Stimulated activated CD4-positive, alpha-beta T cell treated with anti-CD3 and anti-CD28 coated beads, Interleukin-4, amount 100 ng/mL, for 48 hours (primary cell): ENCODE measurements at places on chromosomes 11 and 22.

DNA sequence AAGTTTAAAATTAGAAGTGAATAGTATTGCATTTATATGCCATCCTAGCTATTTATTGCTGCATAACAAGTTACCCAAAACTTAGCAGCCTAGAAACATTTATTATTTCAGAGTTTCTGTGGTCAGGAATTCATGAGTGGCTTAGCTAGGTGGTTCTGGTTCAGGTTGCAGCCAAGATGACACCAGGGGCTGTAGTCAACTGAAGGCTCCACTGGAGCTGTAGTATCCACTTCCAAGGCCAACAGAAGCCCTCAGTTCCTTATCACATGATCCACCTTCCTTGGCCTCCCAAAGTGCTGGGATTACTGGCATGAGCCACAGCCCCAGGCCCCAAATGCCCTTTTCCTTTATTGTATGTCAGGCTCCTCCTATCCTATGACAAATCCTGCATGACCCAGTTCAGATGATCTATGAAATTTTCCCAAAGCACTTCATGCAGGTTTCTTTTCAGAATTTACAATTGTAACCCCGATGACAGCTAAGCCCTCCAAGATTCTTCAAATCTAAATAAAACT, 6.1 kb upstream of the ALG8 start:
- DNase-seq: no peak

DNA sequence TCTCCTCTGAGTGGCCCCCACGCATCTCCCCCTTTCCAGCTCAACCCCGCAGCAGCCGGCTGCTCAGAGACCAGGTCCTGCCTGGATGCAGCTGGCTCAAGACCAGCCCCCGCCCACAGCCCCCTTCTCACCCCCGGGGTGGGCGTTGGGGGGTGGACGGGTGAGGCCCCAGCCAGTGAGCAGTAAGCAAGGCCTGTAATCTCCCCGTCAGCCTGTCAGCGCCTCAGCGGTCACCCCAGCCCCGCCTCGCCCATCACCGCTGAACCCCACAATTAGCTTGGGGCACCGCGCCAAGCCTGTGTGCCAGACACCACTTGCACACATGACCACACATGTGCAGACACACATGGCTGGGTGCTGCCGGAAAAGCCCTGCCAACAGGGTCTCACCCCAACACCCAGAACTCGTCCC, 5.9 kb downstream of the PLXNB2 start:
- DNase-seq: no peak

- no peak for DNase-seq
Observed at GRCh38 chr11:128574576-128575011, 12.8 kb downstream of the ETS1 start.

DNA sequence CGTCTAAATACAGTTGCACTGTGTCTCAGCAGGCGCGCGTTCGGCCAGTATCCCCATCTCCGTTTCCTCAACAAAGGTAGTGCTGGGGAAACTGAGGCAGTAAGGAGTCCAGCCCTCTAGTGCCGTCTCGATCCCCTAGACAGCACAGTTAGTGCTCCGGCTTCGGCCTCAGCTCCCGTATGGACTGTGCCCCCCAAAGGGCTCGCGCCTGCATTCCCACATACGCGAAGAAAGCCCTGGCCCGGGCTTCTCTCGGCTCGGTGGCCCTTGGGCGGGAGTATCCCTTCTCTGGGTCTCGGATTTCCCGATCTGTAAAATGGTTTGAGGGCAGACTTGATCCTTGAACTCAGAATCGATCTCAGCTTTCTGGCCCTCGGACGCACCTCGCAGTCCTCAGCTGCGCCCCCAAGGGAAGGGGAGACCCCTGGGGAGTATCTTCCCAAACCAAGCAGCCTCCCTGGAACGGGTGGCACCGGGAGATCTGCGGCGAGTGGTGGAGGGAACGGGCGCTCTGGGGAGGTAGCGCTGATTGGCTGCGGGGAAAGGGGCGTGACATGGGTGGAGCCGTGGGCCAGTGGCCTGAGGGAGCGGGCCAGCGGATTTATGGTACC, 759 bp upstream of the PEX16 start:
- peak; percentile 56 for DNase-seq

DNA sequence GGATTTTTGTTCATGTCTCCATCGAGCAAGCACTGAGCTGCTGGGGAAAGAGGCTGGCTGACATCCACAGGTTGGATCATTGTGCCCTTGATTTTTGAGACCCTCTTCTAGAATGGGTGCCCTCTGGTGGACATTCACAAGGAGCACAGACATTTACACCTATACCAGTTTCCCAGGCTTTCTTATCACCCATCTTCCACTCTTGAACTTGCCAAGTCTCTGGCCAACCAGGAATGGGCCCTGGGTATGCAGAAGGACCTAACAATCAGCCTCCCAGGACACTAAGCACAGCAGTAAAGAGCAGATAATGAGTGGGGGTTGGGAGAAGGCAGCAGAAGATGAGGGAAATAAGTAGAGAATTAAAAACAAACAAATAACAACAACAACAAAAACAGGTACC, 5.7 kb upstream of the INTS4 start:
- DNase-seq: peak; percentile 17

- DNase-seq: no peak
Observed at GRCh38 chr11:207863-208180, 314 bp downstream of the RIC8A start.

DNA sequence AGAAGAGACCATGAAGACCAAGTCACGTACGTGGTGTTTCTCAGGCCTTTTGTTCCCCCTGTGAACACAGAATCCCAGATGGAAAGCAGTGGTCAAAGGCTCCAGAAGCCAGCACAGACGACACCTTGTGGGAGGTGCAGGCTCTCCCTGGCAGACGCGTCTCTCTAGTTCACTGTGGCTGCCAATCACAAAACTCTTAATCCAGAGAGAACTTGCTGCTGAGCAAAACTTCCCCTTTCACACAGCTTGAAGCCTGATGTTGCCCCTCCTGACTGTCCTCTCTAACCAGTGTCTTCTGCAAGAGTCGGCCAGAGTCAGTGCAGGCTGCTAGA, 67.1 kb downstream of the PIWIL3 start:
- DNase-seq: no peak

DNA sequence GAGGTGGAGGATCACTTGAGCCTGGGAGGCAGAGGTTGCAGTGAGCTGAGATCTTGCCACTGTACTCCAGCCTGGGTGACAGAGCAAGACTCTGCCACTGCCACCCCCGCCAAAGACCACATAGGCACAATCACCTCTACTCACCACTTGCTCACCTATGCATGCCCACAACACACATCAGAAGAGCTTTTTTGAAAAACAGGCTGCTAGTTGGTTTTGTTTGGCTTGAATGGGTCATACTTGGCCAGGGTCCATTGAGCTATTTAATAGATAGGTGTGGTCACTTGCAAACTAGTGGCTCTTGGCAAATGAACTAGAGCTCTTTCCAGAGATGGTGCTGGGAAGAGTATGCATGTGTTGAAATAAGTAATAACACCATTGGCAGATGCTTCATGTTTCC, 80.1 kb downstream of the EMSY start:
- DNase-seq: no peak

DNA sequence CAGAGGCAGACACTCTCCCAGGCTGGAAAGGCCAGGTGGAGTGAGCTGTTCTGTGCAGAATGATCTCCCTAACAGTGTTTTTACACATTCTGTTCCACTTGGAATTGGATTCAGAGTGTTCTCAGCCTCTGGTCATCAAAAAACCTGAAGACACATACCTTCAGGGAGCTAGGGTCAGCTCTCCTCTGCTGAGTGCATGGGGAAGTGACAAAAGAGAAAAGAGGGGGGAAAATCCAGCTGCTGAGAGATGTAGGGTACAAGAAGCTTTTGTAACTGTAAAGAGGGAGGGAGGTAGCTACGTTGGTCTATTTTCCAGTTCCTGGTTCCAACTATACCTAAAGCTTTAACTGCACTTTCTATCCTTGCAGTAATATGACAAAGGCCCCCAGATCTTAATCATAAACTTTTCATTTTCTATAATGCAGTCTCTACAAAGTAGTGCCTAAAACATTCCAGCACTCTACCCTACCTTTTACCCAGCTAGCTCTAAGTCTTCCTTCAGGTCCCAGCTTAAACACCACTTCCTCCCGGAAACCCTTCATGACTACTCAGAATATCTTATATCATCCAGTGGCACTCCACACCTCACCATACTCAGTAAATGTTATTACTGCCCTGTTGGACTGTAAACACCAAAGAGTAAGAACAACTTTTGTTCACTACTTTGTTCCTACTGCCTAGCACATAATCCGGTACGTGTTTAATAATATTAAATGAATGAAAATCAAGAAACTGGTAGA, 9.2 kb downstream of the MAPK1 start:
- DNase-seq: no peak

DNA sequence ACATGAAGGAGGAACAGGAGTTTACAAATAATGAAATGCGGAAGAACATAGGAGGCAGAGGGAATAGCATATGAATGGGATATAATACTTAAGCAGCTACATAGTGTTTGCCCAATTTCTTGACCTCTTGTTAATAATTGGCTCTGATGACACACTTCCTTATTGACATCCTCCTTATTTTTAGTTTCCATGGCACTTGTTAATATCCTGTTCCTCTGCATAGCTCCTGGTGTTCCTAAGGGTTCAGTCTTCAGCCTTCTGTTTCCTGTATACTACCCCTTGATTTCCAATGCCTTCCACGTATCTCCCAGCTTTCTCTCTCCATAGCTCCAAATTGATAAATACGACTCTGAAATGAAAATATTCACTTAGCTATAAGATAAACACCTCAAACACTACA, 663.8 kb upstream of the API5 start:
- no peak for DNase-seq

GRCh38 chr11:61002598-61002997, 31.1 kb downstream of the CD6 start:
- no peak for DNase-seq

DNA sequence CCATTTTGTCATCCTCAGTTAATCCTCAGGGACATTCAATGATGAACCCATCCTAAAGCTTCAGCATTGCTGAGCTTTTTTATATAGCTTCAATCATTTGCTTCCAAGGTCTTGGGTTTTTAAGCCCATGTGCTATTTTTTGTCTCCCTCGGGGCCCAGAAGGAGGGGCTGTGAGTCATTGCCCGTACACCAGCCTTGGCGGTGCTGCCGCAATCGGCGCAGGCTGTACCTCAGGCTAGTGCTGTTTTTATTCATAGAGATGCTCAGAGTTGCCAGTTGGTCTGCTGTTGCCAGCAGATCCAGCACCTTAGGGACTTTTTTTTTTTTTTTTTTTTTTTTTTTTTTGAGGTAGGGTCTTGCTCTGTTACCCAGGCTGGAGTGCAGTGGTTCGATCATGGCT, 35.5 kb downstream of the ACO2 start:
- no peak for DNase-seq
